DMS79 treated with DMSO at 0.1 percent for 48 hours (cell line): ENCODE measurements at places on chromosomes 2 and 18.
A peak's percentile ranks its signal among the peaks of the same experiment; 100 is the strongest.

DNA sequence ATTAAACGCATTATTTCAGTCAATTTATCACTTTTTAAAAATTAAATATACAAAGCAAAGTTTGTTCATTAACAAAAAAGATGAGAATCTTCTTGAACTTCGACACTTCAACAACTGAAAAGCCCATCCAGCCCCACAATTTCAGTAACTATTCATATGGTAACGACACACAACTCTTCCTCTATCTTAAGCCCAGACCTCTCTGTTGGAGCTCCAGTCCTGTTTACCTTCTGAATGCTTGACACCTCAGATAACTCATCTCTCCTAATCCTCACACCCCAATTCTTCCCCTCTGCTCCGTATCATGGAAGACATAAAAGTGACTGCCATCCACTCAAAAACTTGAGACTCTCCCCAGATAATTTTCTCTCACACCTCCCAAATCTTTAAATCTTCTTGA lies 12.6 kb downstream of the USP37 start:
- DNase-seq = no peak

GRCh38 chr2:15145919-15146318 lies 415.2 kb downstream of the NBAS start:
- no peak for DNase-seq

DNA sequence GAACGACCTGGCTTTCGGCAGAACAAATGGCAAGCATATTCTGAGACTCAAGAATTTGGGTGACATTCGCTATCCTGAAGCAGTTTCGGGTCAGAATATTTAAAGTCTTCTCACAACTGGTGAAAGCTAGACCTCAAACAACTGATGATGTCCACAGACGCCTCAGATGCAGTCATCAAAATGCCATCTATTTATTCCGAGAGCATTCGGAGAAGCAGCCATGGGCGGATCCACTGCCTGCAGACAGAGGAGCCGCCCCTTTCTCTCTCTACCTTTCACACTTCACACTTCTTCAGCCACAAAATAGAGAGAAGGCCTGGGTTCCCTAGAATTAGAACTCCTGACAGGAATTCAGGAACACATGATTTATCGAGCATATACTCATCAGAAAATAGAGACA lies 65.8 kb upstream of the CREB1 start:
- DNase-seq = no peak

GRCh38 chr18:22169011-22169888 lies at the start of gene GATA6:
Gene GATA6, plus strand, starts transcription at chr18:22169589. Its CDS starts 1,556 bp downstream, at chr18:22171145.
- peak; percentile 41 for DNase-seq

DNA sequence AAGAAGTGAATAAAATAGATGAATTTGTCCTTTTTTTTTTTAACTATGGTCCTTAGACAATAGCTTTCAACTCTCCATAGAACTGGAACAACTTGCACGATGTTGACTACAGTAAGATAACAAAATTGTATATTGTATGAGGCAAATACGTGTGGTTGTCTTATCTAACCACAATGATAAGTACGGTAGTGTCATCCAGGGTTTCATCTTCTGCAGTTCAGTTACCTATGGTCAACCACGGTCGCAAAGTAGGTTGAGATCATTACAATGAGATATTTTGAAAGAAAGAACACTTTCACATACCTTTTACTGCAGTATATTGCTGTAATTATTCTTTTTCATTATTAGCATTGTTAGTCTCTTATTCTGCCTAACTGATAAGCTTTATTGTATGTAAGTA lies 295.2 kb downstream of the PARD3B start:
- no peak for DNase-seq

GRCh38 chr2:60549238-60549927 lies 4.1 kb downstream of the BCL11A start:
- peak; percentile 53 for DNase-seq
